ENCODE measurements at places on chromosomes 7 and 10. TPM values are rescaled to one million over a fixed set of nuclear protein-coding genes. Genes with fewer than 3 reads are reported as not detected.

The DHX32 gene
- 34.2 TPM for total RNA-seq

The OR2A5 gene
- total RNA-seq: not detected

The SEMA3D gene
- under 0.01 TPM for total RNA-seq

The NPS gene
- not detected for total RNA-seq

The CRTAC1 gene
- total RNA-seq: not detected
